MM.1S (cell line): ENCODE measurements at places on chromosomes 16 and 17.

- no peak for DNase-seq
These were observed 148.1 kb downstream of the KCNJ2 start for GRCh38 chr17:70317421-70317820.

DNA sequence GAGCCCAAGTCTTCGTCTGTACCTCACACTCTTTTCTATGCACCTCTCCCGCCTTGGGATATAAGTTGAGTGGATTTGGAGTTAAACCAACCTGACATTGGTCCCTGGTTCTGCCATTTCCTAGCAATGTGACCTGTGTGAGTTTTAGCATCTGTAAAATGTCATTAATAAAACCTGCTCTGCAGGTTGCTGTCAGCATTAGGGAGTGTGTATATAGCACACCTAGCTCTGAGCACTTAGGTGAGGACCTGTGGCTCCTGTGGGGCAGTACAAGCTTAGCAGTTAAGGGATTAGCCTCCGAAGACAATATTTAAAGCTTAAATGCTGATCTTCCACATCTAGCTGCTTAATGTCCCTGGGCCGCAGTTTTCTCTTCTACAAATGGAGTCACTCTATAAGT lies 248.0 kb downstream of the TMEM114 start:
- no peak for DNase-seq

- no peak for DNase-seq
These were observed 69.9 kb upstream of the NFAT5 start for GRCh38 chr16:69495821-69496220.

DNA sequence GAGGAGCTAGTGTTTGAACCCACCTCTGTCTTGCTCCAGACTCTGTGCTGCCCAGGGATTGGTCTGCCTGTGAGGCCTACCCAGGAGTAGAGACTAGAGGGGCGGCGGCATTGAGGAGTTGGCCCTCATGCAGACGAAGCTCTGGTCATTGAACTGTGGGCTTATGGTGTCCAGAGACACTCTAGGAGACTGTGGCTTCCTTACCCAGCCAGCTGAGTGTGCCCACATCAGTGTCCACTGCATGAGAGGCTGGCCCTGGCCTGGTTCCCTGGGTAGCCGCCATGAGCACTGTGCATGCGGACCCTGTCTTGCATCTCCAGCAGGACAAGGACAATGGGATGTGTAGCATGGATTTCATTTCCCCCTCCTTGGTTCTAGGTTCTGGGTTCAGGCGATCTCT lies 14.0 kb downstream of the SGSM2 start:
- no peak for DNase-seq

DNA sequence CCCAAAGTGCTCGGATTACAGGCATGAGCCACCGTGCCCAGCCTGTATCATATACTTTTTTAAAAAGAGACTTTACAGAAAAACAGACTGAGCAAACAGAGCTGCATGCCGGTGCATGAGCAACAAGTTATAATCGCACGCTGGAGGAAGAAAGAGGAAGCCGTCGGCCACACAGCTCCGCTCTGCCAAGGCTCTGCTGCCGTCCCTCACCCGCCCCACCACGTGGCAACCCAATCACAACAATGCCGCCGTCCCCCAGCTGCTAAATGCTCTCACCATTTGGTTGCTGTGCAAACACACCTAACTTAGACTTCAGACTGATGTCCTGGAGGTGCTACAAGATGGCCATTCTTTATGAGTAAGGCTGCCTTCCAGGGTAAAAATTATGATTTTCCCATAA lies 83.5 kb downstream of the ADCY9 start:
- DNase-seq, result no peak

GRCh38 chr17:38748892-38749222 lies 721 bp upstream of the PCGF2 start:
- no peak for DNase-seq

DNA sequence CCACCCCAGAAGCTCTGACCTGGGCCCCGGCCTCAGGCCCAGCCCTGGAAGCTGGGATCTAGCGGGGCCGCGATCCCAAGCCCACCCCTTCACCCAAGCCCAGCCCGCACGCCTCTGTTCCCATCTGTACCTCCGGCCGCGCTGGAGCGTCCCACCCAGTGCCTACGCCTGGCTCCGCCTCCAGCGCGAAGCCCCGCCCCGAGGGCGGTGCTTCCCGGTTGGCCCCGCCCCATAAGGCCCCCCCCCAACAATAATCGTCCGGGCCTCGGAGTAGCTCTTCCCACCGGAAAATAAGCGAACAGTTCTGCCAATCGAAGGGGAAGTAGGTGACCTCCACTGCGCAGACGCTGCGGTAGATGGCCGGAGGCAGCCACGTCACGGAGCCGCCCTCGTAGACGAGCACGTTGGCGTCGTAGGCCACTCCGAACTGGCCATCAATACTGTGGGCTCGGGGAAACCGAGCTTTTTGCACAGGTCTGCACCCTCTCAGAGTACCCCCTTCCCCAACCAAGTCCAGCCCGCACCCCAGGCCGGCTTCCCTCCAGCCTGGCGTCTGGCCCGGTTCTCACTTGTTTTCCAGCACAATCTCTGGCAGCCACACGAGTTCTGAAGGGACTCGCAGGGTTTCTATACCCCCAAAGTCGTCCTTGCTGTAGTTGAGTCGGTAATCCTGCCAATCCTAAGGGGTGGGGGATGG lies 1.1 kb downstream of the CHRNE start:
- DNase-seq, result no peak
